ENCODE measurements at places on chromosomes 2 and 18. TPM values are rescaled to one million over a fixed set of nuclear protein-coding genes. Genes with fewer than 3 reads are reported as not detected.

The GRP gene
- polyA plus RNA-seq, result 0.21 TPM

The CFAP65 gene
- not detected for polyA plus RNA-seq

The FECH gene
- 63.4 TPM for polyA plus RNA-seq

The CCDC85A gene
- 3.1 TPM for polyA plus RNA-seq

The INHBB gene
- 3.9 TPM for polyA plus RNA-seq

The LRRC30 gene
- not detected for polyA plus RNA-seq

The KCNJ3 gene
- 3.2 TPM for polyA plus RNA-seq

DNA sequence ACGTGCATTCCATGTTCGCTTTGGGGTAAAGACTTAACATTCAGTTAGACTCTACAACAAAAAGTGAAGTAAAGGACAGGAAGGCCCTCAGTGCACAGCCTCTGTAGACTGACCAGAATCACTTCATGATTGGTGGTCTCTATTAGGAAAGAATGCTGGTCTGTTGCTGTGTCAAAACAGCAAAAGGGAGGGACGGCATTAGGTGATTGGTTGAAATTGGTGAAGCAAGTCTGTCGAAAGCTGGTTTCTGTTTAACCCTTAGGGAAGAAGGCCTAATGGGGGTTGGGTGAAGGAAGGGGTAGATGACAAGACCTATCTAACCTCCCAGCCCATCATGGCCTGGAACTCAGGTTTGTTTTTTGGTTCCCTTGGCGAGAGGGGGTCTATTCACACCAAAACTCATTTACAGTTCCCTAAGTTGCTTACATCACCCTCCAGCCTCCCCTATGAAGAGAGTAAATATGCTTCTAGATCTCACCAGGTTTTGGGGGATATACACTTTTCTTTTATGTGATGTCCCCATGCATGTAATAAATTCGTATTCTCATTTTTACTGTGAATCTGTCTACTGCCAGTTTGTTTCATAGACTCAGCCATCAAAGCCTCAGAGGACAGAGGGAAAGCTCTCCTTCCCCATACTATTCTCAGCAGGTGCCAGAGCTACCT, 65.6 kb downstream of the TMEM17 start:
- no peak for DNase-seq

DNA sequence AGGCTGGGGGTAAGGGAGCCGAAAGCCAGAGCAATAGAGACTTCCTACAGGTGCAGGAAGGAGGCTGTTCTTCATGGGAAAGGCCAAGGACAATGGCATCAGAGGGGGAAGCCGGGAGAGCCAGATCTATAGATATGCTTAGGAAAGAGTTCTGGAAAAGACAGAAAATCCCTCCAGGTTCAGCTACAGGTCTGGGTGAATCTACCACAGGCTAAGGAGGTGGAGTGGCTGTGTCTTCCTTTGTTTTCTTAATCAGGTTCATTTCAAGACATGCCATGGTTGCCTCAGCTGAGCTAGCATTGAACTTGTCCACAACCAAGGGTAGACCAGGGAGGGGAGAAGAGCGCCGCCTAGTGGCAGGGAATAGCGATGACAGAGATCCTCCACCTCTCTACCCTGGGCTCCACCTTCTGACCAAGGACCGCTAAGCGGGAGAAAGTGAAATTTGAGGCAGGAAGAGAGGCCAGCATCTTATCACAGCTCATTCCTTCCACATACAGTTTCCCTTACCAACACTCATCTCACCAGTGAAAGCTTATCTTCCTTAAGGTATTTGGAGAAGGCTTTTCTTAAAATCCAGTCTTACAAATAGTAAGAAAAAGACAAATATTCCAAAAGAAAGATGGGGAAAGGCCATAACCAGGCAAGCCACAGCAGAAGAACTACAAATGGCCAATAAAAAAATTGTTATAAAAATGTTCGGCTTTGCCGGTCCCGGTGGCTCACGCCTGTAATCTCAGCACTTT, 74.2 kb downstream of the VIT start:
- DNase-seq, result no peak

GRCh38 chr2:220000080-220000479, 372.6 kb downstream of the SLC4A3 start:
- DNase-seq, result no peak

DNA sequence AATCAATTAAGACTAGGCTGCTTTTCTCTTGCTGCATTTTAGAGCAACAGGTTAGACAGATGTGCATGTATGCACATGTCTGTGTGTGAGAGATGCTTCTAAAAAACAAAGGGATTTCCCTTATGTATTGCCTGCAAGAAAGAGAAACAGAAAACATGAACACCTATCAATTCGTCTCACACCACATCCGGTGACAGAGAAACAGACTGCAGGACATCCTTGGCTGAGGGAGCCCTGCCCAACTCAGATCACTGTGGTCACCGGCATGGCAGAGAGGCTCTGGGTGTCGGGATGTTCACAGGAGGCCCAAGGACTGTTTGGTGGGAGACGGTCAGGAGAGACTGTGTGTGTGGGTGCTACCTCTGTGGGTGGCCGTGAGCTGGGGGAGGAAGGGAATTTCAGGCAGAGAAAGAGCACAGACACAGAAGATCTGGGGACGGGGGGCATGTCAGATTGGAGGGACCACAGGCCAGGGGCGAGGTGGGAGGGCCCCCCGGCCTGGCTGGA, 24.9 kb downstream of the FHL2 start:
- no peak for DNase-seq

DNA sequence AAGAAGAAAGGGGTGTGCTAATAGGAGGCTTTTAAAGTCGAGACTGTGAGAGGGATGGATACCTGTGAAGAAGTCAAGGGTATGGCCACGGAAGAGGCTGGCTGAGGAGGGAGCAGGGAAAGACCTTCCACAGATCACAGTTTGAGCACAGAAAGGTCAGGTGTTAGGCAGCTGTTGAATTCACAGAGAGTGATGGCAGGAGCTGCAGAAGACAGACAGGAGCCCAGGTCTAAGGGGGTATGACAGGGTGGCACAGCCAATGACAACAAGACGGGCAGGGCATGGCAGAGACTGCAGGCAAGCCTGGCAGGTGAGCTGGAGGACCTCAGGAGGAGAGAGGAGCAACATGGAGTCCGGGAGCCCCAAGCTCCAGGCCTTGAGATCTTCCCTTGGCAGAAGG, 163.1 kb downstream of the LAMA1 start:
- no peak for DNase-seq

DNA sequence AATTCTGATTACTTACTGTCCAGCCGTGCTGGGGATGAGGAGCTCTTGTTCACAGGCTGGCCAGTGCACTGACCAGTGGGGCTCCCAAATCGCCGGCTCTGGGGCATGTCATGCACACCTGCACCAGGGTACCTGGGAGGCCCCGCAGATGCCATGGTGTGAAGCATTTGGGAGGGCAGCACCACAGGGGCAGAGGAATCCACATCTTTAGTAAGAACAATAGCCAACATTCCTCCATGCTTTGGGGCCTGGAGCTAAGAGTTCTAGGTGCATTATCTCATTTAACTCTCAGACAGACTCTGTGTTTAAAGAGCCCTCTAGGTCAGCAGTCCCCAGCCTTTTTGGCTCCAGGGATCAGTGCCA, 104.2 kb downstream of the ACKR3 start:
- DNase-seq, result no peak

DNA sequence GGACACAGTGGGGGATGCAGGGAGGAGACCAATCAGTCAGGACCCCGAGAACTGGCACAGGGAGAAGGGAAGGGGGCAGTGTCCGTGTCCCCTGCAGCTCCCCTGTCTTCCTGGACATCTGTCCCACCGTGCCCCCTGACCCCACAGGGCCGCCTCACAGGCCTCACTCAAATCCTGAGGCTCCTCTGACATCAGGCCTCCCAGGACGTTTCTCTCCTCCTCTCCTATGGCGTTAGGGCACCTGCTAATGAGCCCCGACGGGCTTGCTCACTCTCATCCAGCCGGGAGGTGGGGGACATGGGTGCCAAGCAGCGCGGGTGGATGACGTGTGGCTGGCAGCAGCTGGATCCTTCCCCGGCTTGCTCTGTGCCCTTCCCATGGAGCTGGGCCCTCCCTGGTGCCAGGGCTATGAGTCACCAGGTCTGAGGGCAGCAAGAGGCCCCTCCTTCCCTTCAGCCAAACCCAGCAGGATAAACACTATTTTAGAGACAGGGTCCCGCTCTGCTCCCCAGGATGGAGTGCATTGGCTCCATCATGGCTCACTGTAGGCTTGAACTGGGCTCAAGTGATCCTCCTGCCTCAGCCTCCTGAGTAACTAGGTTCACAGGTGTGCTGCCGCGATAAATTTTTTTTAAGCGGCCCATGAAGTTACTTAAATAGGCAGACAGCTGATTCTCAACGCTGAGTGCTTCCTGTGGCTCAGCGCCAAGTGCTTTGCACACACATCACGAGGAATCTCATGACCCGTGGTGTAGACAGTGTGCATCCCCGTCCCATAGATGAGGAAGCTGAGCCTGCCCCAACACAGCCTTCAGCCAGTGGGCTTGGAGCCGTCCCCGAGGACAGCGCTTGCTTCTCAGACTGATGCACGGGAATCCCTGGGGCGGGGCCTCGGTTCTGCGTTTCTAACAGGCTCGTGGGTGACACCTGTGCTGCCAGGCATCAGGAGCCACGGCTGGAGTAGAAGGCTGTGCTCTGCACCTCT, 64.5 kb upstream of the HDAC4 start:
- DNase-seq, result no peak

GRCh38 chr2:83365476-83365875, 1093.6 kb downstream of the SUCLG1 start:
- DNase-seq, result no peak

- peak; percentile 34 for DNase-seq
Measured at GRCh38 chr2:158539176-158540005, 82.6 kb downstream of the PKP4 start.

DNA sequence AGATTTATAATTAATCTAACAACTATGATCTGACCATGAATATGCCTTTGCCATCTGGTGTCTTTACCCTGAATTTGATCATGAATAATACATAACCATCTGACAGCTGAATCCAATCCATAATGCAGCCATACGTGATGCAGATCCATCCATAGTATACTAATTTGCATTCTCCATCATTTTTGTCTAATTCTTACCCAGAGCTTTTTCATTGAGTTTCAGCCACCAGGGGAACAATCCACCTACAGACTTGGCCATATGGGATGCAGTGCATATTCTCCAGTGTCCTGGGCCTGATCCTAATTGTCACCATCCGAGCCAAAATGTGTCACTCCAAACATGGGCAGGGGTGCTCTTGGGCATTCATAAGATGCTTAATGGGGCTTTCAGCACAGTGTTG, 227.2 kb upstream of the CRIM1 start:
- DNase-seq, result no peak

DNA sequence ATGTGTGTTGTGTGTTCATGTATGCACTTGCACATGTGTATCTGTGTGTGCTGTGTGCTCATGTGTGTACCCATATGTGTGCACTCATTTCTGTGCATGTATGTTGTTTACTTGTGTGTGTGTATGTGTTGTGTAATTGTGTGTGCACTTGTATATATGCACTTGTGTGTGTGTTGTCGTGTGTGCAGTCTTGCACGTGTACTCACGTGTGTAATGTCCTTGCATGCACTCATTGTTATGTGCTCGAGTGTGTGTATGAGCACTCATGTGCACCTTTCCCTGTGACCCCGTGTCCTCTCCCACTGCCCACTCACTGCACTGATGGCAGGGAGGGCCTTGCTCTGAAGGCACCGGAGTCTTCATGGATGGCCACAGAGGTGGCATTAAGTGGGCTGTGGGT, 92.0 kb downstream of the SMIM21 start:
- no peak for DNase-seq

DNA sequence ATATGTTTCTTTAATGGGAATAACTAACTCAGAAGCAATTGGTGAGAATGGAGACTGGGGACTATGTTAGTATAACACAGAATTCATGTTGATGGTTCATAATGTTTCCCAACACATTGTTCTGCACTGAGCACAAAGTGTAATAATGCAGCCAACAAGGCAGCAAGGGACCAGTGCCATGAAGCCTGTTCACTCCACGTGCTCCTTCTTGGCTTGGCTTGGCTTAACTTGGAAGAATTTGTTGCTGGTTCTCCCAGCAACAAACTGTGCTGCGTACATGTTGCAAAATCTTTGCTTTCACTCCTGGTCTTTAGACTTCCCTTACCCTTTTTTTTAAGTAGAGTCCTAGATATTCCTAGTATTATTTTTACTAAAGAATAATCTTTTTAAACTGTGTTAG, 129.7 kb downstream of the MAP3K20 start:
- DNase-seq, result no peak

DNA sequence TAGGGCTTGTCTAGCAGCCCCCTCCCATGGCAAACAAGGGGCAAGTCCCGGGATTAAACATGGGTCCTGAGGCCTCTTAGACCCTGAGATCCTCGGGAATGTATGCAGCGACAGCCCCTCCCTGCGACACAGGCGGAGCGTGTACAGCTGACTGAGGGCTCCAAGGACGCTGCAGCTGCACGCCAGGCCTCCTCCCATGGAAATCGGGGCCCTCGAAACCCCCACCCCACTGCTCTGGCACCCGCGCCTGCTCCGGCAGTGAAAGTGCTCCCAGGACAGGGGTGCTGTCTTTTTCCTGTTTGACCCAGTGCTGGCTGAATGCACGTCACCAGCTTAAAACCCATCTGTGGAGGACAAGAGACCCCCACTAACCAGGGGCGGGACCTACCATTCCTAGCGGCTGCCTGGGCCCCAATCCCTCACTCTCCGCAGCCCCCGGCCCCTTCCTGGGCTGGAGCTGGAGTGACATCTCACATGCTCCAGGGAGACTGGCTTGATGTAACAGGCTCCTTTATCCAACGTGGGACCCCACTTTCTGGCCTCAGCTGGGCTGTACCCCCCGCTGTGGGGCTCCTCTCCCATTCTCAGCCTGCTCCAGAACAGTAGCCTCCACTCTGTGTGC, 247.7 kb downstream of the TWIST2 start:
- no peak for DNase-seq

GRCh38 chr2:21643180-21643579, 519.4 kb downstream of the TDRD15 start:
- DNase-seq, result no peak

- no peak for DNase-seq
Measured at GRCh38 chr2:96931966-96932365, 54.4 kb downstream of the FAM178B start.

DNA sequence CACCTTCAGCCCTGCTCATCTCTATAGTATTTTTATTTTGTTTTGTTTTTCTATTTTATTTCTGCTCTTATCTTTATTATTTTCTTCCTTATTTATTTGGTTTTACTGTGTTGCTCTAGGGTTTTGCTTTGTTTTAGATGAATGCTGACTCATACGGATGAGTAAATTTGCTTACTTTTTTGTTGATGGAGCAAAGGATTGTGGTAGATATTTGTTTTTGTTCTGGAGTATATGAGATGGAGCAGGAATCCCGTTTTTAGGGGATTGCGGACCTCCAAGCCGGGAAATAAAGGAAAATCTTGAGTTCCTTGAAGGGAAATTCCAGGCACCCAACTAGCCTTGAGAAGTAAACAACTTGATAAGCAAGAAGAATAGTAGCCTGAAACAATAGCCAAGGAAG, 15.3 kb upstream of the COLEC12 start:
- DNase-seq, result no peak

- no peak for DNase-seq
Measured at GRCh38 chr18:41790687-41791086, 164.3 kb upstream of the PIK3C3 start.

- DNase-seq, result no peak
Measured at GRCh38 chr2:172050479-172051125, 34.7 kb upstream of the DLX1 start.

GRCh38 chr2:196504788-196505187, 134.7 kb upstream of the CCDC150 start:
- no peak for DNase-seq

GRCh38 chr2:175948191-175948590, 53.9 kb downstream of the LNPK start:
- no peak for DNase-seq

Measured in BJ (cell line).